ENCODE measurements at places on chromosomes 3 and 15.

DNA sequence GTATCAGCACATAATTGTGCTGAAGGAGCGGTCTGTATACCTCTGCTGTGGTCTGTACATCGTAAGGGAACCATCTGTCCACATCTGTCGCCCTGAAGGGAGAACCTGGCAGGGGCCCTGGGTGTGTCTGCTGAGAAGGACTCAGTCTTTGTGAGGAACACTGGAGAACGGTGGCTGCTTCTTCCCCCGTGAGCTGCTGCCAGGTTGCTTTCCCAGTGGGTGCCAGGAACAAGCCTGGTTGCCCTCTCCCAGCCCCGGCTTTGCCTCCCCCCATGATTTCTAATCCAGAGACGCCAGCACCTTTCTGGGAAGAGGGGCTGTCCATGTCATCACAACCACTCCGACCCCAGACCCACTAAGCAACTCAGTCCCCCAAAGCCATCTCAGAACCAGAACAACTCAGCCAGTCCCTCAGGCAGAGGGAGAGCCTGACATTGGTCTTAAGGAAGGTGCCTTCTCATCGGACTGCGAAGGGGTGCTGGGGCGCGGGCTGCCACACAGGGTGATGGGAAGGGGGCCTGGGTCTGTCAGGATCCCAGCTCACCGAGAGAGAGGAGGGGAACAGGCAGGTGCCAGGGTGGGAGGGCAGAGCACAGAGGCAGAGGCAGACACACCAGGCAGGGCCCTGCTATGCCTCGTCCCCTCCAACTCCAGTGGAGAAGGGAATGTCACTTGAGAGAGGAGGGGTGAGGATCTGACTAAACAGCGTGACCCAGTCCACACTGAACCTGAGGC is 8.5 kb downstream of the TNK2 start:
- DNase-seq = no peak

DNA sequence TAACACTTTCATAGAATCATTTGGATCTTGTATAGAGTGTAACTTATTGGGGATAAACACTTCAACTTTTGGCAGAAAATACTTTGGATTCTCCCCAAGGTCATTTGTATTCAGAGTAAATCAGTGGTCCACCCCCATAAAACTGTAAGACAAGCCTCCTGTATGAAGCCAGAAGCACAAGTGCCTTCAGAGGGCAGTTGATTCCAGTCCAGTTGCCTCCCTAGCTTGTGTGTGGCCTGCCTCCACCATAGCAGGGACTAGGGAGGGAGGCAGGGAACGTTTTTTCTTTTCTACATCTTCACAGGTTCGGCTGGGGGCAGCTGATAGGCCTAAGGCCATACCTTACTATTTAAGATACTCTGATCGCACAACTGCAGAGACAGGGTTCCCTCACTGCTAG is 11.6 kb downstream of the GORASP1 start:
- DNase-seq = no peak

DNA sequence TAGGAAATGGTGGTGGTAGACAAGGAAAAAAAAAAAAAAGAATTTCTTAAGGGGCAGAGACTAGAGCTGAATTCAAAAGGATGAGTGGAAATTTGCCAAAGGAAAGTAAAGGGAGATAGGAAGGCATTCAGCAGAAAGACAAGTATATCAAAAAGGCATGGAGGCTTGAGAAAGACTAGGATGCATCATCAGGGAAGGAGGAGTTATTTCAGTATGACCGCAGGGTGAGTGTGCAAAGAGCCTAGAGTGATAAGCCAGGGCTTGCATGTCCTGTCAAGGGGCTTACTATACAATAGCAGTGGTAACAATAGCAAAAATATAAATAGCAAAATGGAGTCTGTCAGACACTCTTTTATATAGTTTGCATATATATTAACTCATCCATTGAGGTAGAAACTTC is 112.0 kb downstream of the FRMD4B start:
- DNase-seq = no peak

DNA sequence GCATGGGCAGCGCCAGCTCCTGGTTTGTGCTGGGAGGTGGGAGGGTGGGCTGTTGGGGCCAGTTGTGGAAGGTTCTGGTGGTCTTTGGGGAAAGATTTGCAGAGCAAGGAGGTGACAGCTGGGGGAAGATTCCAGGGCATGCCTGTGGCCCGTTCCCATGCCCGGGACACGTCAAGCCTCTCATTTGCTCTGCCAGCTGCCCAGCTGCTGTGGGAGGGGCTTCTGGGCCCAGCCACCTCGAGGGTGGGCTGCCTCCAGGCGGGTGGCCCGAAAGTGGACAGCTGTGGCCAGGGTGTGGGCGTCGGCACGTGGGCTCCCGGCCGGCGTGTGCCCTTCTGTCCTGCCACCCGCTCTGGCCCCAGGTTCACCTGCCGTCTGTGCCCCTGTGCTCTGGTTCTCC is 17.2 kb downstream of the PLXNA1 start:
- no peak for DNase-seq

DNA sequence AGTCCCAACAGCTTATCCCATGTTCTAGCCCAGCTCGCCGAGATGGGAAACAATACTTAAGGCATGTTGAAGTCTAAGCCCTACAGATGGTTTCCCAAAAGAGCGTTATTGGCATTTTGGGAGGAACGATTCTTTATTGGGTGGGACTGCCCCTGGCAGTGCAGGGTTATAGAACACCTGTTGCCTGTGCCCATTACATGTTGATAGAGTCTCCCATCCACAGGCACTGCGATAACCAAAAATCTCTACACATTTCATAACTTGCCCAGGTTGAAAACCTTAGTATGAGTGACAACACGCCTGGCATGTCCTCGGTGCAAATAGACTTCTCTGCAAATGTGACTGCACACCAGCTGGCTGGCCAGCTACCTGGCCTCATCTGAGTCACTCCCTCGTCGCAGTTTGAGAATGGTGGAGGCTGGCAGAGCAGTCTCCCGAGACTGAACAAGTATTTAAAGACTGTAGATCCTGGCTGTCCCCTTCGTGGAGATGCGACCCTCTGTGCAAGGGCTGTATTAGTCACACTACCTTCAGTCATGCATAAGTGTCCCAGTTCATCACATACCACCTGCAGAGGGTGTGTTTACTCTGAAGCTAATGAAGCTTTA is 18.7 kb downstream of the ZNF80 start:
- DNase-seq = no peak

- DNase-seq = no peak
Observed at GRCh38 chr3:141184430-141184829, 47.2 kb upstream of the PXYLP1 start.

DNA sequence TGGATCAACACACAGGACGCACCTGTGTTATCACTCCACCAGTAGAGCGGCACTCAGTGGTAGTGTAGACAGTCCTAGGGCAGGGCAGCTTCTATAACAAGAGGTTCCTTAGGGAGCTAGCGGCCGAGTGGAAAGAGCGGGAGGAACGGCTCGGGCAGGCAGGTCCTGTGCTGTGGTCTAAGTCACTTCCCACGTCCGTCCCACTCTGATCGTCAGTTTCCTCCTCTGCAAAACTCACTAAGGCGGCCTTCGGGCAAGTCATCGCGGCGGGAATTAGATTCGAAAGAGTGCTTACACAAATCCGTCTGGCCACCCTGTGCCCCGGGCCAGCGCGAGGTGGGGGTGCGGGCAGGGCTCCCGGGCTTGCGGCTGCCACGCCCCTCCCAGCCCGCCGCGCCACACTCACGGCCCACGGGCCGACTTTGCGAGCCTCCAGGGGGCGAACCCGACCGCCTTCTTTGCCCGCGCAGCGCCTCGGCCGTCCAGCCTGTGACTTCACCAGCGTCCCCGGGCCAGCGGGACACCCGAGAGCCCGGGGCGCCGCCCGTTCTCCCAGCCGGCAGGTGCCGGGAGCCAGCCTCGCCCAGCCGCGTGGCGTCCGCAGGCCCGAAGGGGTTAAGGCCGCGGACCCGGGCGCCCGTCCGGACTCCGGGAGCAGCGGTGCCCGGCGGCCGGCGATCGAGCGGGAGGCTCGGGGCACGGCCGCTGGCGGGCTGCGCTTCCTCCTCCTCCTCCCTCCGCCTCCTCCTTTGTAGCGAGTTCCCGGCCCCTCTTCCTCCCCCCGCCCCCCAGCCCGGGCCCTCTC is 416 bp upstream of the CORO2B start:
- DNase-seq = no peak

DNA sequence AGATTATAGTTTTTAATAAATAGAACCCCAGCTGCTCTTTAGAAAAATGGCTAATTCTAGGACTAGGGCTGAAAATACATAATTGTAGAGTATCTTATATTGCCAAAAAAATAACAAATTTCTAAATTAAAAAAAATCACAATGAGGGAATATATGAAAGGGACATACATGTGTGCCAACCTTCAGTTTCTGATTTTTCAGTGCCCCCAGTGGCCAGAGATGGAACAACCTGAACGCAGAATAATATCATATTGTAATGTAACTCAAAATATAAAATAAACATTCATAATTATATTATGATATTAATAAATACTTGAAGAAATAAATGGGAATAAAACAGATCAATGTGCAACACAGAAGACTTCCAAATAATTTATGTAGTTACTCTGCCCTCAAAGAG is 460.5 kb downstream of the ZNF385D start:
- no peak for DNase-seq

DNA sequence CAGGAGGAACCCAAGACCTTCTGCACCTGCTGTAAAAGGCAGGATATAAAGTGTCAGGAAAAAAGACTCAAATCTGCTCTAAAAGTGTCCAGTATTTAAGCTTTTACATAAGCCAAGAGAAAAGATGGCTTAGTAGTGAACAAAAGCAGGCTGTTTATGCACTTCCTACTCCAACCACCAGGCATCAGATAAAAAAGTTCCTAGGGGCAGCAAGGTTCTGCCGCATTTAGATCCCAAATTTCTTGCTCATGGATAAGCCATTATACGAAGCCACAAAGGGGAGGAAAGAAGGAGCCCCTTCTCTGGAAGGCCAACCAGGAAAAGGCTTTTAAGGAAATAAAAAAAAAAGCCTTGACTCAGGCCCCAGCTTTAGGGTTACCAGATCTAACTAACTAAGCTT is 10.6 kb upstream of the SLC9C1 start:
- no peak for DNase-seq

DNA sequence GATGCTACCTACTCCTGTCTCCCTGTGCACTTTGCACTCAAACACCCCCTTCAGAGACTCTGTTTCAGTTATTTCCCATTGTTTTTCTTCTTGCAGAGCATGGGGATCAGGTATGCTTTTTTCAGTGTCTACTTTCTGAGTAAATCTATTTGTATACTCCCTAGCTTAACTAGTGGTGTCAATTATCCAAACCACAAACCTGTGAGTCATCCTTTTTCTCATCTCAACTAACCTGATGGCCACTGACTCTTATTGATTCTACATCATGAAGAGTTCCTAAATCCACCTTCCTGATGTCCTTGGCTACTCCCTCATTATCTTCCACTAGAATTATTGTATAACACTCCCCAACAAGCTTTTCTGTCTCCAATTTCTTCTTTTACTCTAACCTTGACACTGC is 68.0 kb downstream of the DIPK2A start:
- no peak for DNase-seq

- no peak for DNase-seq
Observed at GRCh38 chr15:69947394-69947793, 150.3 kb downstream of the TLE3 start.

DNA sequence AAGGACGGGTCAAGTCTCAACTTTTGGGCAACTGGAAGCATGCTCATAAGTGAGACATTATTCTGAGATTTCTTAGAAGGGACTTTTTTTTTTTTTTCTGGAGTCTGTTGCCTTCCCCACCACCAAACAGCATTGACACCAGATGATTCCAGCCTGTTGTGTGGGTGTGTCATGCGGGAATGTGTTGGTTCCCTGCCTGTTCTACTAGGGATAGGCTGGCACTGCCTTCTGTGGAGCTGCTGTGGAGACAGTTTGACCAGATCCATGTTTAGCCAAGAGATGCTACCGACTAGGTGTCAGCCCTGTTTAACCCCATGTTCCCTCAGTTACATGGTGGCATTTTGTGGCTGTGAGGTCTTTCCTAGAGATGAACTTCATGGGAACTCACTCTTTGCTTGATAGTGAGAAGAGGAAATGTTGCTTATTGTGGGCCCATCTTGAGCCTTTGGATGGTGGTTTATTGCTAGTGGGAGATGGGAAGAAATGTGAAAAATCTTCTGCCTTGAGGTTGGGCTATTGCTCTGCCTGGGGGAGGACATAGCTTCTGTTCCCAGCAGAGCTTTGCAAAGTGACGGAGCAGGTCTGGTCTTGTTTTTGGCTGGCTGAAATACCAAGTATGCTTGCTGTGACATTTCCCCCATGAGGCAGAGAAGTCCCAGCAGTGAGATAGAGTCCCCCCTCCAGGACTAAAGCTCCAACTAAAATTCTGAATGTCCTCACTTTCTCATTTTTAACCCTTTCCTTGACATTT is 31.3 kb downstream of the TRAK1 start:
- no peak for DNase-seq

DNA sequence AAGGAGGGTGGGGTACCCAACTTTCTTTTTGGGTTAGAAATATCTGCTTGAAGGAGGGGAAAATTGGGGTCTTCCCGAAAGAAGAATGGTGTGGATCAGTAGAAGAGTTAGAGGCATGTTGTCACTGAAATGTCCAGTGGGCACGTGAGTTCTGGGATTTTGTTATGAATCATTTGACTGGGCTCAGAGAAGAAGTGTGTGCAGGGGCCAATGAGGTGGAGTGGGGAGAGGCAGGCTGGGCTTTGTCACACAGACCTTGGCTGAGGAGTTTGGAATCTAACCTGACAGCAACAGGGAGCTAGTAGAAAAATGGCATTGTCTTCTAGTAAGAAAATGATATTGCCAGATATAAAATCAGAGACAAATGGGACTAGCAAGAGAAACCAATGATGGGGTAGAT is 436.8 kb downstream of the MFSD1 start:
- no peak for DNase-seq

GRCh38 chr15:91872356-91873137 is 19.0 kb downstream of the SLCO3A1 start:
- no peak for DNase-seq

GRCh38 chr3:136844724-136845123 is 17.3 kb upstream of the NCK1 start:
- no peak for DNase-seq

DNA sequence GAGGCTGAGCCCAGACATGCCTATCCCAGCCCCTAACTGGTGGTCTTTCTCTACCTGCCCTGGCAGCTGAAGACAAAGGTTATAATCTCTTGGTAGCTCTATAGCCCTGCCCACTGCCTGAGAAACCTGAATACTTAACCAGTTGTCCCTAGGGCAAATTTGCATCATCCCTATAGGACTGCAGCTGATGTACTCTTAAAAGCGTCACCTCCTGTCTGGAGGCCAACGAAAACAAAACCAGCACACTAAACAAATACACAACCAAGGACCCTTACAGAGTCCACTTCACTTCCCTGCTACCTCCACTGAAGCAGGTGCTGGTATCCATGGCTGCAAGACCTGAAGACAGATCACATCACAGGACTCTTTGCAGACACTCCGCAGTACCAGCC is 98.0 kb downstream of the KCNAB1 start:
- DNase-seq = no peak

- peak; percentile 73 for DNase-seq
Observed at GRCh38 chr3:43180027-43180426, 74.1 kb upstream of the POMGNT2 start.

DNA sequence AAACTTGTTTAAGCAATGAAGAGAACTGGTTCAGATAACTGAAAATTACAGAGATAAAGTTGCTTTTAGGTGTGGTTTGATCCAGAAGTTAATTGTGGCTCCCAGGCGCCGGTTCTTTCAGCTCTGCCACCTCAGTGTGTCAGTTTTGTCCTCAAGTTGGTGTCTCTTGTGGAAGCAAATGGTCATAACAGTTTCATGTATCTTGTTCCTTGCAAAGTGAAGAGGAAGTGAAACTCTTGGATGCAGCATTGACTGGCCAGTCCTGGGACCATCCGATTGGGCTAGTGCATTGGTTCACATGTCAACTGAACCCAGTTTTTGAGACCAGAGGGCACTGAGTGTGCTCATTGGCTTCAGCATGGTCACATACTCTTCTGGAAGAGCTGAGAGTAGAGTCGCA is 181.4 kb upstream of the GRM7 start:
- no peak for DNase-seq

- no peak for DNase-seq
Observed at GRCh38 chr15:69042531-69042930, 28.0 kb downstream of the NOX5 start.
